ENCODE measurements at places on chromosomes 6 and 20.

DNA sequence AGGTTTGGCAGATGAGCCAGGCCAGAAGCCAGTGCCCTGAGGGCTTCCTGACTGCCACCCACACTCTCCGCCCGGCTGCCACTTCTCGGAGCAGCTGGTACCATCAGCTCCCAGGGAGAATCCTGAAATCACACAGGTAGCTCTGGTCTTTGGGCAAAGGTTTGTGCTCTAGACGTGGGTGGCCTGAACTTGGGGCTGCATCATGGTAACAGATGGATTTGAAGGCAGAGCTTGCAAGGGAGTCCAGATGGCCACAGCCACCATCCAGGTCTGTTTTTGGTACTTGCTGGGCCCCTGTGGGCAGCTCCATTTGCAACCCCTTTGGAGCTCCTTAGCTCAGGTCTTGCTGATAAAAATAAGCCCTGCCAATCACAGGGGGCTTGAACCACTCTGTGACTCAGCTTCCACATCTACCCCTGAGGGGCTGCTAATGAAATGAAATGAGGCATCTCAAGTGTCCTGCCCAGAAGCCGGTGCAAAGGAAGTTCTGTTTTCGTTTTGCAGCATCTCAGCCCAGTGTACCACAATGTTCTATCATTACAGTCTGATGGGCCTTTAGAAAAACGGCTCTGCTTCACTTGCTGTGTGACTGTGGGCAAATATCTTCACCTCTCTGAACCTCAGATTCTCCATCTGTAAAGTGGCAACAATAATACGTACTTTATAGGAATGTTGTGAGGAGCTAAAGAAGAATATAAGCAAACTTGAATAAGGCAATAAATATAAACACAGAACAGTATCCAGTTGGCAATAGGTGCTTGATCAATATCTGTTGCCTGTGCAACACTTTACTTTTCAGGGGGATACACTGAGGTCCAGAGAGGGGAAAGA, 25.1 kb upstream of the CDH22 start:
- no peak for DNase-seq

DNA sequence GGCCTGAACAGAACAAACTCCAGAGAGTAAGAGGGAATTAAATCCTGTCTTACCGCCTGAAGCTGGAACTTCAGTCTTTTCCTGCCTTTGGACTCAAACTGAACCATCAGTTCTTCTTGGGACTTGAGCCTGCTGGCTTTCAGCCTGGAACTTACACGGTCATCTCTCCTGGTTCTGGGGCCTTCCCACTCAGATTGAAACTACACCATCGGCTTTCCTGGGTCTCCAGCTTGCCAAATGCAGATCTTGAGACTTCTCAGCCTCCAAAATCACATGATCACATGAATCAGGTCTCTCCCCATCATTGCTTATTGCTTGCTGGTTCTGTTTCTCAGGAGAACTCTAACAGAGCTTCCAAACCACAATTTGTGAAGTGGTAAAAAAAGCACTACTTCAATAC, 276.3 kb downstream of the KIF16B start:
- no peak for DNase-seq

DNA sequence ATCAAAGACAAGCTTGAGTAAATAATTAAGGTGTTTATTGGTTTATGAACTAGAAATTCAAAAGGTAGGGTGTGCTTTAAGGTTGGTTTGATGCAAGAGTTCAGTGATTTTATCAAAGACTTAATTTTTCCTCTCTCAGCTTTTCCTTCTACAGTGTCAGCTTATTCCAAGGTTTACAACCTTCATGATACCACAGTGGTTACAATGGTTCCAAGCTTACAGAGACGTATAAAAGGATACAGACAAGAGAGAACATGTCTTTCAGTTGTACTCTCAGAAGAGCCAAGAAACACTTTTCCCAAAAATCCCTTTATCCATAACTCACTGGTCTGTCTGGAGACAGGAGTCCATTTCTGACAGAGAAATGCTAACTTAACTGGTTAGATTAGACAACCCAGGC, 93.5 kb upstream of the LOC128125822 start:
- DNase-seq = no peak

GRCh38 chr6:109962271-109962670, 15.8 kb upstream of the GPR6 start:
- DNase-seq = no peak

GRCh38 chr20:39960522-39961428, 728.3 kb downstream of the MAFB start:
- DNase-seq = no peak

DNA sequence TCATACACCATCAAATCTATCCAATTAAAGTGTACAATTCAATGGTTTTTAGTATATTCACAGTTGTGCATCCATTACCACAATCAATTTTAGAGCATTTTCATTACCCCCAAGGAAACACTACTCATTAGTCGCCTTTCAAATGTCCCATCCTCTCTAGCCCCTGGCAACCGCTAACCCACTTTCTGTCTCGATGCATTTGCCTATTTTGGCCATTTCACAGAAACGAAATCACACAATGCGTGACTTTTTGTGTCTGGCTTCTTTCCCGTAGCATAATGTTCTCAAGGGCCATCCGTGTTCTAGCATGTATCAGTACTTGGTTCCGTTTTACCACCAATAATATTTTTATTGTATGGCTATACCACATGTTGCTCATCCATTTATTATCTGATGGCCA, 51.7 kb downstream of the PPP1R3G start:
- no peak for DNase-seq

DNA sequence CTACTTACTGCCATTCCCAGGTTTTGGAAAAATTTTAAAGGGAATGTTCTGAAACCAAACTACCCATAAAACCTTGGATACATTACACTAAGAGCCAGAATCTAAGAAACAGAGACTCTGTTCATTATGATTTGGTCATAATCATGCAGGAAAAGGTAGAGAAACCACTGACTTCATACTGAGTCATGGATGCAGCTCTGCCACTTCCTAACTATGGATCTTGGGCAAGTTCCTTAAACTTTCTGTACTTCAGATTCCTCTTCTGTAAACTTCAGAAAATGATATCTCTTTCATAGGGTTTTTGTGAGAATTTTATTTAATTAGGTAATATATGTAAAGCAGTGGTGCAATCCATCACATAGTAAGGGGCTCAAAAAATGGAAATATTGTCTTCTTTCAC, 20.0 kb downstream of the PLA2G7 start:
- DNase-seq = no peak

Data from CD4-positive, alpha-beta T cell treated with Interleukin-15 for 4 hours (primary cell).